Activated T-cell treated with anti-CD3 and anti-CD28 coated beads for 24 hours (primary cell): ENCODE measurements at places on chromosomes 16 and 17.
A peak's percentile ranks its signal among the peaks of the same experiment; 100 is the strongest.

GRCh38 chr16:85825326-85825725 is 25.8 kb downstream of the COX4I1 start:
- no peak for DNase-seq

DNA sequence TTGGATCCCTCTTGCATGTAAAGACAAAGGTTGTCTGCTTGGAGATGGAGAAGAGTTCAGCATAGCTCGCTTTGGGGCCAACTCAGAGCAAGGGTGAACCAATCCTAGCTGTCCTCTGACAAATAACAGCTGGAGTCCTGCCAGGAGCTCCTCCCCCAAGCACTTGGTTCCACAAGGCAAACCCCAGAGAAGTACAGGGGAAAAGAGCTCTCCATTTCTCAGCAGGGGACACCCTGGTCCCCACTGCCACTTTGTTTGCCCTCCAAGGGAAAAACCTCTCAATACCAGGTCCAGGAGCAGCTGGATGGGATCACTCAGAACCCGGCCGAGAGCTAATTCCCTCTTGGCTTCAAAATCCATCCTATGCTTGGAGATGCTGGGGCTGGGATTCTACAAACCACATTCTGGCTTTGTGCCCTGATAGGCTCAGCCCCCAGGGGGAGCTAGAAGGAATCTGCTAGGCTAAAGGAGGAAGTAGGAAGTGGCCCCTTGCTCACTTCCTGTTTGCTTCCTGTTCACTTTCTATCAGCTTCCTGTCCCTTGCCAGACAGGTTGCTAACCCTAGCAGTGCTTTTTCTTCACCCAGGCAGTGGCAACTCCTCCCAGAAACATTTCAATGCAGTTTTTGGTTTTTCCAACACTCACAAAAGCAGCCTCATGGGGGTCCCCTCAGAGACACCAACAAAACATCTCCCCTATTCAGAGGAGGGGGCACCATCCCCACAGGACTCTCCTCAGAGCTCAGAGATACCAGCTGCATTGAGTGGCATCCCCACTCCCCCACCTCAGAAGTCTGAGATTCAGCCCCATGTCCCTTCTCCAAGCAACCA is 30.7 kb downstream of the CDRT4 start:
- DNase-seq = no peak

- DNase-seq = no peak
These were observed 54.0 kb upstream of the COX10 start for GRCh38 chr17:14015271-14015670.

DNA sequence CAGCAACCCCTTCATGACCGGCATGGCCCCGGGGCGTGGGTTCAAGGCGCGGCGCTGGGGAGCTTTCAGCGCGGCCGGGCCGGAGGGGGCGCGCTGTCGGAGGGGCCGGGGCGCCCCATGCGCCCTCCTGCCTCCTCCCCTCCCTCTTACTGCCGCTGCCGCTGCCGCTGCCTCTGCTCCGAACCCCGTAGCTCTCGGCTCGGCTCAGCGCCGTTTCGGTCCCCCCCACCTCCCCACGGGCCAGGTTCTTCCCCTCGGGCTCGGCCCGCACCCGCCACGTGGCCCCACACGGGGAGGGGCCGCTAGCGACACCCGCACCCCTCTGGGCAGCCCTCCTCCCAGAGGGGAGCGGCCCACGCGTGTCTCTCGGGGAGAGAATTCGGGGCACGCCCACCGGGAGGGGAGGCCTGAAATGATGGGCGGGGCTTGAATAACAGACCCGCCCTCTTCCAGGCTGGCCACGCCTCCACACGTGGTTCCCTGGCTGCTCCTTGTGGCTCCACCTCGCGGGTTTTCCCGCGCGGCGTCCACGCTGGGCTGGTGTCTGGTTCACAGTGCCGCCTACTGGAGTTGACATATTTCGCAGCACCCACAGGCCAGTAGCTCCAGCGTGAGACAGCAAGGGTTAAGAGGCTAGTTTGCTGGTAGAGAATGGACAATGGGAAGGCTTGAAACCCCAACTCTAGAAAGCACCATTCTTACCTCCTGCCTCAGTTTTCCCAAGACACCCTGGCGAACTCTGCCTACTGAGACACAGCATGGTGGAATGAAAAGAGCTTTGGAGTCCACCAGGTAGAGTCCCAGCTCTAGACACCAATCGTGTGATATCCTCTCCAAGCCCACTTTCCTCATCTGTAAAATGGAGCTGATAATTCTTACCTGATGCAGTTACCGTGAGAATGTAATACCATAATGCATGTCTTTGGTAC is at the start of gene KCNH4:
KCNH4 (minus strand) TSS at position 221 of the 929 bp plus-strand sequence; CDS start at position 24, 197 bp downstream.
- DNase-seq = peak; percentile 86

- DNase-seq = no peak
These were observed 48.0 kb upstream of the ZFHX3 start for GRCh38 chr16:73095885-73096421.
